Hematopoietic multipotent progenitor cell (in vitro differentiated cells): ENCODE measurements at places on chromosomes 12 and 14.

- no peak for DNase-seq
Measured at GRCh38 chr14:33218026-33218425, 279.3 kb downstream of the NPAS3 start.

- DNase-seq, result peak; percentile 30
Measured at GRCh38 chr14:50928002-50928635, 16.2 kb downstream of the PYGL start.

- DNase-seq, result no peak
Measured at GRCh38 chr12:14774906-14775635, 28.2 kb downstream of the WBP11 start.

- DNase-seq, result no peak
Measured at GRCh38 chr12:25819691-25820090, 138.8 kb upstream of the RASSF8 start.

DNA sequence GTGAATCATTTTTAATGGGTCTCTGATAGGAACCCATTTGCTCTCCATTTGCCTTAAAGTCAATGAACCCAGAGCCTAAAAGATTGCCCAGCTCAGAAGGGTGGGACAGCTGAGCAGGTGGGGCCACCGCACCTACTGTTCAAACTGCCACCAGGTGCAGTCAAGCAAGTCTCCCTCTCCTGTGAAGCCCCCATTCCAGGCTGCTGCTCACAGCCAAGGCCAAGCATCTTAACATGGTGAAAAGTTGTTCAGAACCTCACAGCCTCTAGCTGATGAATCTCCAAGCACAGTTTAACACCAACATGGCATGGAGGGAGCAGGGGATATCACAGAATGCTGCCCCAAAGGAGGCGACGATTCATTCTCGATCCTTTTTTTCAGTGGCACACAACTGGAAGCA lies 29.5 kb downstream of the ANO2 start:
- DNase-seq, result no peak

DNA sequence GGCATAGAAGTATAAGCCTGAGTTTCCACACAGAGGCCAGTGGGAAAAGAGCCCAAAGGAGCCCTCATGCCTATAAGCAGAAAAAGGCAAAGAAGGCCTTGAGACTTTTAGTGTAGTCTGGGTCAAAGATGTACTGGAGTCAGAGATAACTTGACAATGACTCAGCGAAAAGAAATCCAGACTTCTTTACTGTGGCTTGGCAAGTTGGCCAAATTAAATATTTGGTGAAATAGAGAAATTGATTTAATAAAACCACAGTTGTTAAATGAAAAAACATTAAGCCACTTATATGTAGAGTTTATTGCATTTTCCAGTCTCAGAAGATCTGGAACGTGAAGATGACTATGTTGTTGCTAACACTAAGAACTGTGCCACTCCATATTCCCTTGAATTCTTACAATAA lies 105.1 kb downstream of the TMTC3 start:
- DNase-seq, result no peak

DNA sequence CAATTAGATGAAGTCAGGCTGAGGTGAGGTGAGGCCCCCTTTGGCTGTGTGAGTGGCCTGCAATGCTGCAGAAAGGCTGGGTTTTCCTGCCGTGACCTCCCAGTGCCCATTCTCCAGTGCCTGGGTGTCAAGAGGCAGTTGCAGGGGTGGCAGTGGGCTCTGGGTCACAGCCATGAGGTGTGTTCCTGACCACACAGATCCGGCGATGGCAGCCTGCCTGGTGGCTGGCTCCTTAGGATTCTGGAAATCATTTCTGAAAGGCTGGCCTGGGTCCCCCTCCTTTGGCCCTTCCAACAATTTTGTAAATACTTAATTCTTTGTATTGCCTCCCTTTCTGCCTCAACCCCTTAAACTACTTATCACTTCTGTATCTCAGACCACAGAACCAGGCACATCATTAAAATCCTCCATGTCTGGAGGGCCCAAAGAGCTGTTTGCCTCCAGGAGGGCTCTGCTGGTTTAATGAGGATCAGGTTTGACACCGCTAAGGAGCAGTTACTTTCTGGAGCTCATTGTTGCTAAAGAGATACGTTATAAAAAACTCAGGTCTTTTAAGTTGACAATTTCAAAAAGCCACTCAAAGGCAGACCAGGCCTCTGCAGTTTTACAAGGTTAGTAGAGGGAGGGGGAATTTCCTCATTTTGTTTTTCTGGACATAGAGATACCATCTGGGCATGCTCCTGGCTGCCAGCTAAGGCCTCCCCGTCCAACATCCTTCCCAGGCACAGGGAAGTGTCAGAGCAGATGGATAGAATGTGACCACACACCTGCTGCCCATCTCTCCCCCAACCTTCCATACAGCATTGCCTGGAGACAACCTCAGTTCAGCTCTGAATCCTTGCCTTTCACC lies 204.4 kb downstream of the FOXN3 start:
- DNase-seq, result no peak

DNA sequence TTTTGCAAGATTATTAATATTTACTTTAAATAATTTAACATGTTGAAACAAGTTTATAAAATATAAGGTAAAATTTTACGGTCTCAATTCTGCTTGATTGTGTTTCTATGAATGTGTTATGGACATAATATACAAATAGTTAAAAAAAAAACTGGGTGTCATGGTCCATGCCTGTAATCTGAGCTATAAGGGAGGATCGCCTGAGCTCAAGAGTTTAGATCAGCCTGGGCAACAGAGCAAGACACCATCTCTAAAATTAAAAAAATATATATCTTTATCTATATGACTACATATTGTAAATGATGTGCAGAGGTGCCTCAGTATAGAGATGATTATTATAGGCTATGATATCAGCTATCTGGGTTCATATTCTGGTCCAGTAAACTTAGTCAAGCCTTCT lies 9.9 kb downstream of the PAPOLA start:
- DNase-seq, result no peak

- DNase-seq, result no peak
Measured at GRCh38 chr12:132622437-132623071, 4.0 kb downstream of the P2RX2 start.

- no peak for DNase-seq
Measured at GRCh38 chr14:91252871-91253794, 8.6 kb upstream of the GPR68 start.

DNA sequence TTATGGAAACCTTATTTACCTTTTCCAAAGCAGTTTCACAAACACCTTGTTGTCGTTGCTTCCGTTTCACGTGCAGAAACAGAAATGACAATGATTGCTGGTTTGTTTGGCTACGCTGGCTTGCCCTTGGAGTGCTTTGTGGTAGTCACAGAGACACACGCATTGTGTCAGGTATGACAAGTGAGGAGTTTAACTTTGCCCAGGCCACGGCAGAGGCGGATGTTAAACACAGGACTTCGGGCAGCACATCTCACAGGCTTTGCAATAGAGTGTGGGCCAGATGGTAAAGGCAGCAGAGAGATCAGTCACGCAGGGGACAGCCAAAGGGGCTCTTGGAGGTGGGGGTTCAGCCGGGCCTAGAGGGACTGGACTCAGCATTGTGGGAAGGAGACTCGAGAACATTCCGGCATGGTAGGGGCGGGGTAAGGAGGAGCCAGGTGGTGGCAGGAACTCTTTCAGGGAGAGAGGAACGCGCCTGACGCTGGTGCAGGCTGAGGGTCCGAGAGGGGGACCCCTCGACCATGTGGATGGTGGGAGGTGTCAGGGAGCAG lies 59.8 kb upstream of the KCNA1 start:
- DNase-seq, result no peak

GRCh38 chr12:59675461-59675860 lies 79.6 kb downstream of the SLC16A7 start:
- no peak for DNase-seq

- DNase-seq, result no peak
Measured at GRCh38 chr14:26323869-26324268, 274.0 kb downstream of the NOVA1 start.

- DNase-seq, result no peak
Measured at GRCh38 chr12:66508025-66508424, 170.9 kb downstream of the GRIP1 start.

GRCh38 chr12:132411457-132411856 lies 78.5 kb upstream of the FBRSL1 start:
- no peak for DNase-seq

GRCh38 chr14:95516554-95517181 lies at the start of gene SYNE3:
Gene SYNE3, minus strand, starts transcription at chr14:95516650. Its CDS starts 40,829 bp downstream, at chr14:95475821.
- peak; percentile 55 for DNase-seq

DNA sequence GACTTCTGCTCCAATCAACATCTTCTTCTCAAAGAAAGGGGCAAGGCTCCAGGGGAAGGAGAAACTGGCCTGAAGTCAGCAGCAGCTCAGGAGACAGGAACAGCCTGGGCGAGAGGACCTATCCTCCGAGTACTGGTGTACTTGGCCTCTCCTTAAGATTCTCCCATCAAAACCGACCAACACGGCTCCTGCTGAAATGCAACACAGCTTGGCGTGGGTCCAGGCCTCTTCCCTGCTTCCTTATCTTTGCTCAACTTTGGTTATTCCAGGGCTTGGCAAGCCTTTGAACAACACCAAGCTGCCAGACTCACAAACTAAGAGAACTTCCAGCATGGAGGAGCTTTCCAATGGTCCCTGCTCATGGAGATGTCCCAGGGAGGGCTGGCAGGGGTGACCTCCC lies 377.4 kb downstream of the BCL11B start:
- no peak for DNase-seq

DNA sequence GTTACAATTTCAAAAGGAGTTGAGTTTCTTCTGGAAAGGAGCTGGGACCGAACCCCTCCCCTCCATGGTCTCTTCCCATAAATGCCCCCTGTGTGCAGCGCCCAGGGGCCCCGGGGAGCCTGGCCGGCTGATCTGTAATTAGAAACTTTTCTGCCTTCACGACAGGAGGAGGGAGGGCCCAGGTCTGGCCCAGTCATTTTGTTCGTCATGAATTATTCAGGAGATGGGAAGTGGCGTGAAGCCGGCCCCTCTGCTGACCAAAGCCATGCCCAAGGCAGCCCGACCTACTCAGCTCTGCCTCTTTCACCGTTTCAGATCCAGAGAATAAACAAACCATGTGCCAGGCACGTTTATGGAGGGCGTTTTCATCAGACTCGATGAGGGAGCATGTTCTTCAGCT lies 33.3 kb upstream of the MSI1 start:
- no peak for DNase-seq

- DNase-seq, result no peak
Measured at GRCh38 chr14:67485501-67486095, 2.9 kb downstream of the TMEM229B start.

GRCh38 chr12:116143909-116144308 lies 133.6 kb downstream of the MED13L start:
- DNase-seq, result no peak

GRCh38 chr14:100076606-100077005 lies 11.4 kb downstream of the EVL start:
- no peak for DNase-seq

DNA sequence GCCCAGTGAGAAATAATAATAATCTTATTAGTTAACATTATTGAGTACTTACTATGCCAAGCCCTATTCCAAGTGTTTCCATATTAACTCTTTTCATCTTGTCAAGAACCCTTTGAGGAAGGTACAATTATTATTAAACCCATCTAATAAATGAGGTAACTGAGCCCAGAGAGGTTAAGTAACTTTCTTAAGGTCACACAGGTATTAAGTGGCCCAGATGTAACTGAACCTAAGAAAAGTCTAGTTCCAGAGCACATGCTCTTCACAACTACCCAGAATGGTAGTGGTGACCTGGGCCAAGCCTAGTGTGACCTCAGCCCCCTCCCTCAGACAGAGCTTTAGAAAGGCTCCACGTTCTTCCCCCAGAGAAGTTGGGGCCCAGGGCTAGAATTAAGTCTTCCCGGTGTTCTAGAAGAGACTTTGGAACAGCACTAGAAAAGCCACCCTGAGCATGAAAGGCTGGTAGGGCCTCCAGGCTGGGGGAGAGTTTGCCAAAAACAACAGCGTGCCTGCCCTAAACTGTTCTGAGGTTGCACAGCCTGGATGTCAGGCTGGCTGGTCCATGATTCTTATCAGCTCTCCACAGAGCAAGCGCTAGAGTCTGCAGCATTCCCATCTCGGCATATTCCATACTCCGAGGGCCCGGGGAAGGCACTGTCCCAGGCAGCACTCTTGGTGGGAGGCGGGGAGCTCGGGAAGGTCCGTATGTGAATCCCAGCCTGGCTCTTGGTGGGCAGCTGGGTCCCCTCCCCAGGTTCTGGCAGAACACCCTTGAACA lies 41.3 kb upstream of the CTDSP2 start:
- DNase-seq, result no peak

- no peak for DNase-seq
Measured at GRCh38 chr14:100438678-100439592, 115.8 kb downstream of the SLC25A47 start.

- DNase-seq, result no peak
Measured at GRCh38 chr14:51328772-51329353, 88.8 kb downstream of the TMX1 start.

GRCh38 chr14:50516091-50516490 lies 16.3 kb downstream of the MAP4K5 start:
- DNase-seq, result no peak

GRCh38 chr12:97542666-97543280 lies 80.2 kb downstream of the RMST start:
- DNase-seq, result no peak

GRCh38 chr12:114817571-114818425 lies 133.8 kb upstream of the TBX3 start:
- DNase-seq, result no peak

- peak; percentile 91 for DNase-seq
Measured at GRCh38 chr14:74712499-74713394, at the start of the genes AREL1 and FCF1. Gene AREL1, minus strand, starts transcription at chr14:74713080. Its CDS starts 27,465 bp downstream, at chr14:74685615. Gene FCF1, plus strand, starts transcription at chr14:74713144. Its CDS starts 54 bp downstream, at chr14:74713198.

DNA sequence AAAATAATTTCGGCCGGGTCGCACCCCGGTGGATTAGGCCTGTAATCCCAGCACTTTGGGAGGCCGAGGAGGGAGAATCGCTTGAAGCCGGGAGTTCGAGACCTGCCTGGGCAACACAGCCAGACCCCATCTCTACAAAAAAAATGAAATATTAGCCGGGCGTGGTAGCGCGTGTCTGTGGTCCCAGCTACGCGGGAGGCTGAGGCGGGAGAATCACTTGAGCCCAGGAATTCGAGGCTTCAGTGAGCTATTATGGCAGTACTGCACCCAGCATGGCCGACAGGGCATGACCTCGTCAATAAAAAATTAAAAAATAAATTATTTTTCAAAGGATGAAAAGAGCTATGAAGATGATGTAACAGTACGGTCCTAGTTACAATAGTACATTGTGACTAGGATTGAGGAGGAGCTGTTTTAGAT lies 523 bp downstream of the GTF2H3 start:
- no peak for DNase-seq

DNA sequence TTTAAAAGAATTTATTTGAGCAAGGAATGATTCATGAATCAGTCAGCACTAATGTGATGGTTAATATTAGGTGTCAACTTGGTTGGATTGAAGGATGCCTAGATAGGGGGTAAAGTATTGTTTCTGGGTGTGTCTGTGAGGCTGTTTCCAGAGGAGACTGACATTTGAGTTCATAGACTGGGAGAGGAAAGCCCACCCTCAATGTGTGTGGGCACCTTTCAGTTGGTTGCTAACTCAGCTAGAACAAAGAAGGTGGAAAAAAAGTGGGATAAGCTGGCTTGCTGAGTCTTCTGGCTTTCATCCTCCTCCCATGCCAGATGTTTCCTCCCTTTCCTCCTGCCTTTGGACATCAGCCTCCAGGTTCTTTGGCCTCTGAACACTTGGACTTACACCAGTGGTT lies 47.2 kb downstream of the TESPA1 start:
- DNase-seq, result no peak

- no peak for DNase-seq
Measured at GRCh38 chr12:21828779-21829178, 54.3 kb upstream of the KCNJ8 start.

- no peak for DNase-seq
Measured at GRCh38 chr14:100786131-100786530, 39.8 kb upstream of the MEG3 start.
